ENCODE measurements at places on chromosomes 1 and 21. TPM values are rescaled to one million over a fixed set of nuclear protein-coding genes. Genes with fewer than 3 reads are reported as not detected.

SMYD3 gene
- 21.7 TPM for total RNA-seq

RSPO1 gene
- not detected for total RNA-seq

SYT6 gene
- not detected for total RNA-seq

GUCA2B gene
- total RNA-seq, result not detected

- no peaks in the 10 kb centered on the region for H3K27me3 ChIP-seq
- H3K27ac ChIP-seq, result no peak overlapping the region
- H3K4me3 ChIP-seq, result no peak overlapping the region
Measured at GRCh38 chr1:52243221-52243987, 101.5 kb downstream of the ZFYVE9 start.

GRCh38 chr1:39938856-39939255 is 16.1 kb upstream of the MFSD2A start:
- no peak overlapping the region for H3K27ac ChIP-seq
- peaks cover 8% of the 10 kb centered on the region for H3K4me1 ChIP-seq
- no peak overlapping the region for H3K4me3 ChIP-seq
- no peak for DNase-seq

AURKAIP1 gene
- total RNA-seq, result 147 TPM

DNA sequence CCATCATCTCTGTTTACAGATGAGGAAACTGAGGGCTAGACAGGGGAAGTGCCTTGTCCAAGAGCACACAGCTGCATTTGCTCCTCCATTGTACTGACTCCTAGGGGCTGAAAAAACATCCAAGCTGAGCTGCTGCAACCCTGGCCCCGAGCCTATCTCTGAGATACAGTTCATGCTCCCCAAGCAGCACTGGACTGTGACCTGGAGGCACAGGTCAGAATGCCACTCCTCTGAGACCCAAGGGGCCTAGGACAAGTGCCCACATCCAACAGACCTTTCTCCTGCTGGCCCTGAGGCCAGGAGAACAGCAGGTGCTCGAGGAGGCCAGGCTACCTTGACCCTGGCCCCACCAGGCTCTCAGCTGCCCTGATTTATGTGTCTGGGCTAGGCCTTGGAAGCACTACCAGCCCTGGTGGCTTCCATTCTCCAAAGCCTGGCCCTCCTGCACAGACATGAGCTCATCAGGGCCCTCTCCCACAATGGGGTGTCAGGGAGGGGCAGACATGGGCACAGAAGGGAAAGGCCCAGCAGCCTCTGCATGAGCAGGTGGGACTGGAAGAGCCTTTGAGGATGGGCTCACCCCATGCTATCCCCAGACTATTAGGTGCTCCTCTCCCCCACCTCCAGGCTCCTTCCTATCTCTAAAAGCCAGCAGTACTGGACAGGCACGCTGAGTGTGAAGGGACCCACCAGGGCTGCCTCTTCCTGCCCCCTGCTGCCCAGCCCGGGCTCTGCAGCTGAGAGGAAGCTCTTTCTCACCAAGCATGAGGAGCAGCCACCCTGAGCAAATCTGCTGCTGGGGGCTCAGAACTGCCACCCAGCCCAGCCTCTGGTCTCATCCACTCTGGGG is 18.8 kb downstream of the ADGRB2 start:
- H3K27me3 ChIP-seq, result peaks cover 11% of the 10 kb centered on the region
- H3K4me1 ChIP-seq, result peaks cover 9% of the 10 kb centered on the region
- no peak overlapping the region for H3K27ac ChIP-seq
- peak; percentile 40 for DNase-seq
- H3K4me3 ChIP-seq, result no peak overlapping the region

Data from activated T-helper 1 cell treated with anti-CD3 and anti-CD28 coated beads, Interleukin-12 subunit alpha, Interleukin-12 subunit beta, Interleukin-2, Interleukin-4 antibody, amounts not matched to agents 30 ng/mL and 10 ng/mL and 1 ng/mL, durations not matched to agents 14 hours and 24 hours and 36 hours (primary cell).